ENCODE measurements at places on chromosomes 4 and X.

GRCh38 chr4:121096629-121097028, 24.3 kb upstream of the NDNF start:
- no peak for DNase-seq

- no peak for DNase-seq
These were observed 300.2 kb upstream of the VCX start for GRCh38 chrX:7542587-7543380.

GRCh38 chrX:16953606-16954211, 7.3 kb downstream of the REPS2 start:
- no peak for DNase-seq

GRCh38 chr4:71211748-71212147, 127.1 kb upstream of the SLC4A4 start:
- no peak for DNase-seq

DNA sequence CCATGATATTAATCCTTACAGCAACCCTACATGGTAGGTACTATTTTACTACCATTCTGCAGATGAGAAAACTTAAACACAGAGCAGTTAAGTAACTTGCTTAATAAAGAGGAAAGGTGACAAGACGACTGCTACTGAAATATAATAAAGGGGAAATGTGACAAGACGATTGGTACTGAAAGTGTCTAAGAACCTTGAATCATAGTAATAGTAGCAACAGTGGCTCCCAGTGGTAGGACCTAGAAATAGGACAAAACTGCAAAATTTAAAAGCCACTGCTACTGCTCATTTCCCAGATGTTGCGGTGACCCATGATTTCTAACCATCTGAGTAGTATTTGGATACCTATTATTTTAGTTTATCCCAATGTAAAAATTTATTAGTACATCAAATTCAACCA, 89.5 kb downstream of the TASL start:
- no peak for DNase-seq

DNA sequence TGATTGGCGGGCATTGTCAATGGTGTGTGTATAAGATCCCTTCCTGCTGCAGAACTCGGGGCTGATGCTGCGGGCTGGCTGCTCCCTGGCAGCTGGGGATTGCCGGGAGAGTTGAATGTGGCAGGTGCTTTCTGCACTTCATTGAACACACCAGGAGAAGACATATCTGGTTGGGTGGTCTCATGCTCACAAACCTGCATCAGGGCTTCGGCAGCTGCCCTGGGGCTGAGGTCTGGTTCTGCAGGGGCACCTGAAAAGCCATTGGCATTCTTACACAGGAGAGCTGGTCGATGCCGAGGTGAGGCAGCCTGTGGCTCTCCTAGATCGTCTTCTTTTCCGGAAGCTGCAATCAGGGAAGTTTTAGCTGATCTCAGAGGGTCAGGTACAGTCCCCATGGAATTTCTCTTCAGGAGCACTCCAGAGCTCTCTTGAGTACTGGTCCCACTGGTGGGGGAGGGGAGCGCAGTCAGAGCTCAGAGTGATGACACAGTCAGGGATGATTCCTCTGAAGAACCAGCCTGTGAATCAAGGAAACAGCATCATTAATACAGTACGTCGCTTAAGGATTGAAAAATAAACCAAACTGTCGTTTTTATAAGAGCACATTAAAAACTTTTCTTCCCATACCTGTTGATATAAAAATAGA, 57.8 kb downstream of the GPRIN3 start:
- no peak for DNase-seq

Data from hematopoietic multipotent progenitor cell treated with erythropoietin and hydrocortisone succinate and interleukin-3 and kit ligand, for 15 days (in vitro differentiated cells).